ENCODE measurements at places on chromosomes 7 and 10.

- no peak for DNase-seq
Measured at GRCh38 chr10:51915031-51915542, 215.7 kb upstream of the CSTF2T start.

DNA sequence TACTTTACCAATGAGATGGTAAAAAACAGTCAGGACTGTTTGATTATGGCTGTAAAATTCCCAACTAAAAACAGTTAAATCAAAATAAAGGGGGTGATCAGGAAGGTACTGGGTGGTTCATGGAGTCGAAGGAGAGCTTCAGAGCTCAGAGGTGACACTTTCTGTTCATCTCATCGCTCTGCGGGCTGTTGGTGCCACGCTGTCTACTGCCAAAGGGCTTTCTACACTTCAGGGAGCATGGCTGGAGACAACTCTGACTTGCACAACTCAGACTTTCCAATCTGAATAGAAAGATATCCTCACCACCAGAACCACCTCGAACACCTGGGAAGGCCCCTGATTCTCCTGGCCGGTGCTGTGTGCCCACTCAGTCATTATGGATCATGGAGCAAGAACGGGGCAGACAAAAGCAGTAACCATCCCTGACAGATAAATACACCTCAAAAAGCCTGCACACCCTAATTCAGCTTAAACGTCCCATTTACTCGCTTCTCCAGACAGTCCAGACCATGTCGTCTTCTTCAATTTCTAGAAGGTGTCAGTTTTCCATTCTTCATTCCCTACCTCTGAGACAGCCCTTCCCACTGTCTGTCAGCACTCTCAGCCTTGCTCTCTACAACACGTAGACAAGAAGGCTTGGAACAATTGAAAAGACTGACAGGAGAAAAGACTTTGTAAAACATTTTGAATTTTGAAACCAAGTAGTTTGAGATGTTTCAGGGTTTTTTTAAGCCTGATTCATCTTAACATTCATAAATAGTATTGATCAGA lies 348.7 kb upstream of the NFE2L3 start:
- DNase-seq = no peak

GRCh38 chr10:62915158-62915557 lies 99.0 kb upstream of the EGR2 start:
- no peak for DNase-seq

DNA sequence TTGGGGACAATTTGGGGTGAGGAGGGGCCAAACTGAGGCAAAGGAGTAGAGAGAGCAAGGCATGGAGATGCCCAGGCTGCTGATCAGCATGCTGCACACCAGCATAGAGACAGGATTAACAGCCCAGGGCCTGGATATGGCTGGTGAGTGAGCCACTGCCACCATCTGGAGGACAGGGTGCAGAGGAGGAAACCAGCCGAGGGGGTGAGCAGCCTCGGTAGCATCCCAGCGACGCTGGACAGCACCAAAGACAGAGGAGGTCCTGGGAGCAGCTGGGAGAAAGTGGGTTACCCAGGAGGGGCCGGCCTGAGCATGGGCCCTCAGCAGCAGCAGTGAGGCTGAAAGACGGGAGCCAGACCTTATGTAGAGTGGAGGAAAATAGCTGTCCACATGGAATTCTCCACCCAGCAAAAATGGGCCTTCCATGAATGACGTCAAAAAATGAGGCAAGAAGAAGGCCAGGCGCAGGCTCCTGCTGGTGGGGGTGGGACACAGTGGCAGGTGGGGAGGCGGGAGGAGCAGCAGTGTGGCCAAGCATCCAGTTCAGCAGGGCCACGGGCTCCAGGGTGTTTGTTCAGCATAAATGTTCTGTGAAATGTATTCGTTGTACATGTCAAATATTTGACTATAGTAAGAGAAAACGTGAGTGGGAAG lies 16.7 kb downstream of the RET start:
- no peak for DNase-seq

DNA sequence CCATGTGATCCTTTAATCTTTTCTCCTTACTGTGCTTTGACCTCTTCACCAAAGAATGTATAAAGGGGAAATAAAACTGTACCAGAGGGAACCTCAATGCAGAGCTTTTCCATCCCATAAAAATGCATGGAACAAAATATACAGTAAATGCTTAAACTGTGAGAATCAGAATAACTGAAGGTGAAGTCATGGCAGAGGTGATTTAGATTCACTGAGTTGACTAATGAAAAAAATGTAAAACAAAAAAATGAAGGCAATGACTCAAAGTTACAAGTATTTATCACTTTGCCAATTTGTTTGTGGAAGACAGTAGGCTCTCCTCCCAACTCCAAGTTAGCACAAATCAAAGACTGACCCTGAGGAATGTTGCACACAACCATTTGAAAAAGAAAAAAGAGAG lies 1331.6 kb upstream of the SORCS1 start:
- DNase-seq = no peak

GRCh38 chr10:46541017-46541661 lies 15.3 kb downstream of the GPRIN2 start:
- DNase-seq = no peak

DNA sequence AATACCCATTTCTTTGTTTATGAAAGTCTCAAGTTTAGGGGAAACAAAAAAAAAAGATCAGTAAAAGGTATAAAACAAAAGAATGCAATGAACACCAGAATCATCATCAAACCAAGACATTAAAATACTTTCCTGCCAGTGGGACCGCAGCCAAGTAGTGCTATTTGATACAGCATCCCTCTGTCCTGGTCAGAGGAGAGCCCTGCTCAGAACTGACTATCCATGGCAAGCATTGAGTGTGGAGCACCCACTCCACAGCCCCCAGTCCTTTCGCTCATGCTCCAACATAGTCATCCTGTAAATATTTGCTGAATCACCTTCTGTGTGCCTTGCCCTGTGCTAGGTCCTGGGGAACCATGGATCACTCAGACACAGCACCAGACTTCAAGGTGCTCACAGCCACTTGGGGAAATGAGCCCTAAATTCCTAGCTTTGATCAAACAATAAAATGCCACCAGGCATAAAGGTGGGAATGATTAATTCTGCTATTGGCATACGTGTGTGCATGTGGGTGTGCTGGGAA lies 213.6 kb upstream of the TBX20 start:
- DNase-seq = no peak

DNA sequence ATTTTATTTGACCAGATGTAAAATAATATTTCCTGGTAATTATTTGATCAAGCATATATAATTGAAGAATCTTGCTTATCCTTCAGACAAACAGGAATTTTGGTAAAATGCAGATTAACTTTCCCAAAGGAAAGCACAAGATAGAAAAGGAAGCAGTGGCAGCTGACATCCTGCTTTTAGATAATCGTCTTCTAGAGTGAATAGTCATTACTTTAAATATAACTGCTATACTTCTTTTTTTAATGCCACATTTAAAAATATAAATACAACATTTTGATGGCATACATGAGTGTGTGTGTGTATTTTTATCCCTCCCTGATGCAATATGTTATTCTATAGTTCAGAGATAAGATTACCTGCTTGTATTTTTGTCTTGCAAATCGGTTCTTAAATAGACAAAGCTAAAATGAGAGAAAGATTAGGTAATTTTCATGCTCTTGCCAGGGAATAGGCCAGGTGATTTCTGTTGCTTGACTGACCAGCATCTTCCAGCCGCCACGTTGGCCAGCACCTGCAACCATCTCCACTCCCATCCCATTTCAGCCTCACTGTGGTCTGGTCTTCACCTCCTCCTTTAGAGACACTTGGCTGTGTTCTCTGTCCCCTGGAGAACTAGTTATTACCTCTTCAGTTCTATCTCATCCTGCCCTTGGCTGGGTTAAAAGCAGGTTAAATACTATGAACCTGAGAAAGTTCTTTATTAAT lies 58.1 kb downstream of the MDFIC start:
- no peak for DNase-seq

- DNase-seq = no peak
Measured at GRCh38 chr7:102236592-102237287, 49.9 kb upstream of the SH2B2 start.

DNA sequence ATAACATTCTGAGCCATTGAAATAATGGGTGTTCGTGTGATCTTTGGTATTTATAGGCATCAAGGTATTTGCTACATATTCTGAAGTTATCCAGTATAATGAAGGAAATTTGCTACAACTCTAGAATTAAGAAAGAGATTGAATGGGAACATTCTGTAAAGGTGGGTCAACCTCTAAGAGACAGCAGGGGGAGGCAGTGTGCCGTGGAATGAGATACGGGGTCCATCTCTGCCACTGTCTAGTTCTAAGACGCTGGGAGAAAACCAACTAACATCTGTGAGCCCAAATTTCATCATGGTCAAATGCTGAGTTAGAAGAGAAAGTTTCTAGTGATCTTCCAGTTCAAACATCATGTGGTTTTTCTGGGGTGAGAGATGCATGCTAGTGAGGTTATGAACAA lies 368.9 kb downstream of the SORCS1 start:
- no peak for DNase-seq

DNA sequence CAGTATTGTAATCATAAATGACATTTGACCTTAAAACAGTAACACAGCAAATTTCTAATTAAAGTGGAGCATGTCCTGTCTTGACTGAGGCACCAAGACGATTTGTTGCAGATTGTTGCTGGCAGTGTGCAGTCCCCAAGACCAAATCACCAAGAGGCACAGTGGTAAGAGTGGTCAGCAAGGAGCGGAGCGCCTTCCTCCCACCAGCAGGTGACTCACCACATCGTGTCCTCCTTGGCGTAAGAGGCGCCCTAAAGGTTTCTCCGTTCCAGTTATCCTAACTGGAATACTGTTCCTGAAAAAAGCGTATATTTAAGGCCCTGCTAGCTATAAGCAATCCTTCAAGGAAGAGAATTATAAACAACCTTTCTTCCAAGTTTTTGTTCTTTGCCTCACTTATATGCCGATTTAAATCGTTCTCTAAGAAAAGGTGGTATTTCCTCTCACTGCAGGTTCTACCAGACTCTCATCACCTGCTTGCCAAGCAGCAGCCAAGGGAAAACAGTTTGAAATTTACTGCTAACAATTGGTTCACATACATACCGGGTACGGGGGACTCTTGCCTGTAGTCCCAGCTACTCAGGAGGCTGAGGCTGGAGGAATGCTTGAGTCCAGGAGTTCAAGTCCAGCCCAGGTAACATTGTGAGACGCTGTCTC lies 10.7 kb upstream of the REPIN1 start:
- DNase-seq = no peak

DNA sequence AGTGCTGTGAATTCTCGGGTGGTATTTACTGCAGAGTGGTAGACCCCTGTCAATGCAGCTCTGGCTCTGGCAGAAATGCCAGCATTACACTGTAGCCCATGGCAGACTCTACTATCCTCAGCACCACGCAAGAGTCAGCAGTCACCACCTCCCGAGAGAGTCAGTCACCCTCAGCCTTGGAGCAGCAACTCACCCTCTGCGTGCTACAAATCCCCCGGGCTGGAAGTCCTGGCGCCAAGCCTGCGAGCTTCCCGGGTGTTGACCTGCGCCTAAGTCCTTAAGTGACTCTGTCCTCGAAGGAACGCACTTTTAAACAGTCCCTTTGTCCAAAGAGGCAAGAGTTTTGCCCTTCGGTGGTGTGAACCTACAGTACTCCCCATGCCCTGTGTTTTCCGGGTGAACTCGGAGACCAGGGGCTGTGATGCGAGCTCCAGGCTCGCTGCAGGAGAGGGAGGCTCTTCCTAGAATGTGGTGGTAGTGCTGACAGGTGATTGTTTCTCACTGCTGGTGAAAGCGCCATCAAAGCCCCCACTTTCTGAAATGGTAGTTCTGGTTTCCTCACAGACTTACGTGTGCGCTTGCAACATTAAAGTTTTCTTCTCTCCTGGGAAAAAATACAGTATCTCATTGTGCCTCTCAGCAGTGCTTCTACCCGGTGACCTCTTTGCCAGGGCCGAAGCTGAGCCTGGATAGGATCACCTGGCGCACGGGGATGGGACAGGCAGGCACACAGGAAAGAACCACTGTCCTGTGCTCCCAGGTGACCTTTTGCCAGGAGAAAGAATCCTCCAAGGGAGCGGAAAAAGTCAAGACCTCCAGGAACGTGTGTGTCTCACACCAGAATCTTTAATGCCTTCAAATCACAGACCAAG lies 33.1 kb upstream of the MBL2 start:
- DNase-seq = no peak
